ENCODE measurements at places on chromosomes 3 and 15. TPM values are rescaled to one million over a fixed set of nuclear protein-coding genes. Genes with fewer than 3 reads are reported as not detected.
A peak's percentile ranks its signal among the peaks of the same experiment; 100 is the strongest.

Gene PEX11A
- 20.2 TPM for total RNA-seq

Gene P2RY14
- total RNA-seq = 12.0 TPM

Gene AGBL1
- 0.06 TPM for total RNA-seq

Gene KBTBD13
- total RNA-seq = not detected

Gene PROS1
- total RNA-seq = 43.7 TPM

Gene CCR1
- 7.5 TPM for total RNA-seq

Gene NR2F2
- 109 TPM for total RNA-seq

Gene AHSG
- not detected for total RNA-seq

Gene MRAS
- total RNA-seq = 49.2 TPM

Gene CEP63
- 19.3 TPM for total RNA-seq

Gene SEMA3G
- 39.2 TPM for total RNA-seq

Gene GPR87
- total RNA-seq = not detected

Gene RBPMS2
- 50.3 TPM for total RNA-seq

Gene SST
- 2.0 TPM for total RNA-seq

Gene TM4SF1
- 28.7 TPM for total RNA-seq

Gene CCDC33
- total RNA-seq = not detected

DNA sequence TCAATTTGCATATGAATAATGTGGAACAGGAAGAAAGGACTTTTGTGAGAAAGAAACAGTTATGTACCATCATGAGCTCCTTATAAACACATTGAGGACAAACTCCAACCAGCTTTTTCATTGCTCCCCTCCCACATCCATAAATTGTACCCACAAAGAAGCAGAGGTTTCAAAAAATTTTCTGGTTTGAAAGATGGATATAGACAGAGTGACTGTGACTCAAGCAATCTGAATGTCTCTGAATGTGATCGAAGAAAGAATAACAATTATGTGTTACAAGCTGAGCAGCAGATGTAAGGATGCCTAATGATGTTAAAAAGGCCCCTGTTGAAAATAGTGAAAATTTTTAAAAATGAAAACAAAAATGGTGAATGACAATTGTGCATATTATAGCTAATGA, 127.4 kb downstream of the TFG start:
- no peak overlapping the region for H3K27ac ChIP-seq
- no peaks in the 10 kb centered on the region for H3K4me1 ChIP-seq
- no peaks in the 10 kb centered on the region for H3K27me3 ChIP-seq
- H3K4me3 ChIP-seq = no peak overlapping the region
- H3K36me3 ChIP-seq = no peaks in the 10 kb centered on the region
- DNase-seq = no peak

DNA sequence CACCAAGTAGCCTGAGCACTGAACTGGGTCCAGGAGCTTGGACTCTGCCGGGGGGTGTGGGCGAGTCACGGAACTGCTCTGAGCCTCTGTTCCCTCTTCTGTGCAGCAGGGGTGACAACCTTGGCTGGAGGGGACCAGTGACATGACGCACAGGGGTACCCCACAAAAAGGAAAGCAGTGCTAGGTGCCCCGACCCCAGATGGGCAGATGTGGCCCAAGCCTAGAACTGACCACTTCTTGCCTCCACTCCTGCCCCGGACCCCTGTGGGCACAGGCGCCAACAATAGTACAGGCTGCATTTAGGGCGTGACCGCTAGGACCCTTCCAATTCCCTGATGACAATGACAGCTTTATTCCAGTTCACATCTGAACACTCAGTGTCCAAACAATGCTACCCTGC, 255.9 kb upstream of the LYSMD4 start:
- H3K27ac ChIP-seq = no peak overlapping the region
- H3K27me3 ChIP-seq = no peaks in the 10 kb centered on the region
- H3K4me1 ChIP-seq = no peaks in the 10 kb centered on the region

DNA sequence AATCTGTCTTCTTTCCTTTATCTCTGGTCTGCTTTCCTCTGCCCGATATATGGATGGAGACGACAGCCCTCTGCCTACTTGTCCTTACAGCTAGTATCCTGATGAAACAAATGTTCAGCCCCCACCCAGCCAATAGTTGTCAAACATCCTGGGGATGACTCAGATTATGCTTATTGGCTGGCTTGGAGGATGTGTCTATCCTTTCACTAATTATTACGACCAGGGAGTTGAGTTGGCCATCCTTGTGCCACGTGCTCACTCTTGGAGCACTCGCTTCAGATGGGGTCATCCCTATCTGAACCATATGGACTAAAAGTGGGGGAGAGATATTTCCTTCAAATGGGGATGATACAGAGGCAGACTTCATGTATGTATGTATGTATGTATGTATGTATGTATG, 6.4 kb upstream of the MAP3K13 start:
- no peak overlapping the region for H3K27ac ChIP-seq
- no peaks in the 10 kb centered on the region for H3K4me1 ChIP-seq
- DNase-seq = no peak
- H3K36me3 ChIP-seq = no peaks in the 10 kb centered on the region
- no peak overlapping the region for H3K4me3 ChIP-seq

DNA sequence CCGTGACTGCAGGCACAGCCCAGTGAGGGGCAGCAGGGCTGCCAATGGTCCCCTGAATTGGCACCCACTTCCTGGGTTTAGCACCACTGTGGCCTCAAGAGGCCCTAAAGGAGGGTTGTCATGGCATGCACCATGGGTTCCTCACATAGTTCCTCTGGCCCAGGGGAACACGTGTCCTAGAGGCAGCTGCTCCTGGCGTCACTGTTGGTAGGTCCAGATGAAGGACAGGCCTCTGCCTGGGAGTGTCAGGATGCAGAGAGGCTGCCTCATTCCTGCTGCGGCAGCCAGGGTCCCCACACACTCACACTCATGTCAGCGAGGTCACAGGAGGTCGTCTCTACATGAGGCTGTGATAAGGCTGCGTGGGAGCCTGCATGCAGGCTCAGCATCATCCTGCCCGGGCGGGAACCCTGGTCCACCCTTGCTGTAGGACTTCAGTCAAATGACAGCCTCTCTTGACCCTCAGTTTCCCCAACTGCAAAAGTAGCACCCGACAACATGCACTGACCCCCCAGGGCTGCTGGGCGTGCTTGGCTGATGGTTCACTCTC, 26.1 kb upstream of the SFMBT1 start:
- peaks cover 17% of the 10 kb centered on the region for H3K4me1 ChIP-seq
- H3K27ac ChIP-seq = no peak overlapping the region
- H3K36me3 ChIP-seq = no peaks in the 10 kb centered on the region
- peak overlapping the region; percentile 66 for H3K4me3 ChIP-seq

DNA sequence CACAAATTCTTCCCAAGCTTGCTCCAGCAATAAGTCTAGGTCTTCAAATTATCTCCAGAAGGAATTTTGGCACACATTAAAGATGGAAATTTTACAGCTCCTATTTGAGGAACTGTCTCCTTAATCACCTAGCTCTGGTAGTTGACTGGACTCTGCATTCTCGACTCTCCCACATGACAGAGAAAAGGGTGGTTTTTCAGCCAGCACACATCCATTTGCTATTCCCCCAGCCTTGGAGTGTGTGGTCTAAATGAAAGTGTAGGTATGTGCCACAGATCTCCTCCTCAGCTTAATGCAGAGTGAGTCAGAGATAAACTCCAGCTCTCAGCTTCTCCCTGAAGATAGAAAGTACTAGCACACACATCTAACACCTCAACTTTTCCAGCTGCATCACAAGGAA, 62.2 kb upstream of the ALCAM start:
- no peak for DNase-seq
- no peaks in the 10 kb centered on the region for H3K4me1 ChIP-seq
- no peak overlapping the region for H3K4me3 ChIP-seq

- no peak overlapping the region for H3K27ac ChIP-seq
- no peaks in the 10 kb centered on the region for H3K4me1 ChIP-seq
- H3K36me3 ChIP-seq = no peaks in the 10 kb centered on the region
- DNase-seq = no peak
These were observed 23.0 kb upstream of the FURIN start for GRCh38 chr15:90845201-90845949.

DNA sequence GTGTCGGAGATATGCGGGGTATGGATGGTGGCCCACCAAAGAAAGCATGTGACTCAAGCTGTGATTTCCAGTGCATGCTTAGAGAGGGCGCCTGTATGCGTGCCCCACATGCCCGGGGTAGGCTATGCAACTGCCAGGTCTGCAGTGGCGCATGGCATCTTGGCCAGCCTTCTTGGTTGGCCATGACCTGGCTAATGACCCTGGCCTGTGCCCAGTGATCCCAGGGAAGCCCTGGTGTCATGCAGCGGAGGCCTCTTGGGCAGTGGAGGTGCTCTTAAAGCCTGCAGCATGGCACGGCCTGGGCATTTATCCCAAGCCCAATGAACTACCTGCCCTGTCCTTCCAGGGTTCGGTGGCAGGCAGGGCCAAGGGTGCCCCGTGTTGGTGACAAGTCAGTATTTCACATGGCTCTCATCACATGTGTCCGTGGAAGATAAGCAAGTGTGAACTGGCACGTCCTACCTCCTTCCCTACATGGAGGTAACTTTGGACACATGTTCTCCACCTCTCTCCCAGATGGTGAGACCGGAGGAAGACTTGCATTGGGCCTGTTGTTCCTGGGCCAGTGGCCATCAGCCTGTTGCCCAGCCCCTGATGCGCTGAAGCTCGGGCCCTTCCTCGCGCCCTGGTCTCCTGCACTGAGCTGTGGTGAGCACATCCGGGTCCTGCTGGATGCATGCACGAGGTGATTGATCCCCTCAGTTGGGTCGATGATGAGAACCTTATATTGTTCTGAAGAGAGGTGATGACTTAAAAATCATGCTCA, 192.0 kb downstream of the UBE3A start:
- no peaks in the 10 kb centered on the region for H3K4me1 ChIP-seq
- H3K27me3 ChIP-seq = no peaks in the 10 kb centered on the region
- H3K27ac ChIP-seq = no peak overlapping the region

- peak; percentile 34 for DNase-seq
- no peak overlapping the region for H3K4me3 ChIP-seq
- H3K4me1 ChIP-seq = no peaks in the 10 kb centered on the region
- H3K27ac ChIP-seq = no peak overlapping the region
- H3K36me3 ChIP-seq = no peaks in the 10 kb centered on the region
These were observed 59.4 kb downstream of the MECOM start for GRCh38 chr3:169604118-169604517.

- H3K27ac ChIP-seq = no peak overlapping the region
- no peaks in the 10 kb centered on the region for H3K4me1 ChIP-seq
- H3K36me3 ChIP-seq = no peaks in the 10 kb centered on the region
- H3K4me3 ChIP-seq = no peak overlapping the region
- peak; percentile 66 for DNase-seq
- no peaks in the 10 kb centered on the region for H3K27me3 ChIP-seq
These were observed 182.2 kb downstream of the ABHD5 start for GRCh38 chr3:43872901-43873300.

GRCh38 chr3:86420990-86421739, 569.8 kb downstream of the VGLL3 start:
- no peaks in the 10 kb centered on the region for H3K36me3 ChIP-seq
- no peaks in the 10 kb centered on the region for H3K27me3 ChIP-seq
- no peaks in the 10 kb centered on the region for H3K4me1 ChIP-seq
- DNase-seq = no peak
- no peak overlapping the region for H3K27ac ChIP-seq

GRCh38 chr3:185253645-185254410, at the start of gene EHHADH:
Gene EHHADH, minus strand, starts transcription at chr3:185254049. Its CDS starts 27 bp downstream, at chr3:185254022.
- H3K27ac ChIP-seq = peak within 1 kb of the TSS; percentile 68
- H3K4me1 ChIP-seq = peaks cover 3% of the 10 kb centered on the region
- DNase-seq = peak; percentile 93
- peak within 1 kb of the TSS; percentile 67 for H3K4me3 ChIP-seq

- DNase-seq = no peak
- no peak overlapping the region for H3K27ac ChIP-seq
- no peak overlapping the region for H3K4me3 ChIP-seq
These were observed 68.9 kb downstream of the MINDY2 start for GRCh38 chr15:58840048-58840447.

DNA sequence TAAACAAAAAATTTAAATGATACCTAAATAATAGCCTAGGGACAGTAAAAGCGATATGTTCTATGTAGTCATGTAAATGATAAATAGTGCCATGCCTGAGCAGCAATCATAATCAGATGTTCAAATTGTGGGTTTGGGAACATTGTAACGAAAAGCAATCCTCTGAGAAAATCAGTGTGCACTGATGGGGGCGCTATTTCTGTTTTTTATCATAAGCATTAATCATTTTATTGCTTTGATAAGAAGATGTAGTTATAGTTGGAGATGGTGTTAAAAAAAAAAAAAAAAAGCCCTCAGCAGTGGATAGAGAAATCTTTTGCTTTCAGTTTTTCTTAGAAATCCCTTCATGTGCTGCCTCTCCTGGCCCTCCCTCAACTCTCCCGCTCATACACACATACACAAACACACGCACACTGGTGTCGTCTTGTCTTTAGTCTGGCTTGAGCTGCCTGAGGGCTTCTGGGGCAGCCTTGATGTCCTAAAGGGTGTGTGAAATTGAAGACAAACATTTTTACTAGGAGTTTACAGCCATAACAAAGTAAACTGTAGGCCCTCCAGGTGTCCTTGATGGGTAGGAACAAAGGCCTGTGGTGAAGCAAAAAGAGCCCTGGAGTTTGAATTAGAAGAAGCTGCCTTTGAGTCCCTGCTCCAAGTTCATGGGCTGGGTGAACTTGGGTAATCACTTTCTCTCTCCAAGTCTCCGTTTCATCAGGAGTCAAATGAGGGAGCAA, 428.1 kb downstream of the SOX2 start:
- H3K4me3 ChIP-seq = no peak overlapping the region
- H3K27ac ChIP-seq = no peak overlapping the region
- no peak for DNase-seq
- H3K36me3 ChIP-seq = no peaks in the 10 kb centered on the region

All from esophagus muscularis mucosa (tissue), 4 donors.